ENCODE measurements at places on chromosomes 6 and 20.
A peak's percentile ranks its signal among the peaks of the same experiment; 100 is the strongest.

GRCh38 chr6:107369493-107369892 is 89.9 kb downstream of the PDSS2 start:
- no peak for DNase-seq

DNA sequence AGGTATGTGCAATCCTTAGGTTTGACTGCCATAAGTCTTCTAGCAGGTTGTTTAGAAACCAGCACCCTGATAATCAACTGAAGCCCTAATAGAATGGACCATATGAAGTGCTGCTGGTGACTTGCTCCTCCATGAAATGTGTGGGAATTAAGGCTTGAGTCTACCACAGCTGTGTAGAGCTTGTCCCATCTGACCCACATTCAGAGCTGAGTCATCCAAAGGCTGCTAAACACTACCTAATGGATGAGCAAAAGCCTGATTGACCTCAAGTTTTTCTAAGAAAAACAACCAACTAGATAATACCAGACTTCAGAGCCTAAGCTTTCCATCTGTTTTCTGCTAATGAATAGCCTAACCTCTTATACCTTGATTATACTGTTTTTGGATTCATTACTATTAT is 120.3 kb upstream of the MOCS1 start:
- no peak for DNase-seq

- no peak for DNase-seq
Observed at GRCh38 chr6:98924647-98925046, 23.1 kb downstream of the FBXL4 start.

DNA sequence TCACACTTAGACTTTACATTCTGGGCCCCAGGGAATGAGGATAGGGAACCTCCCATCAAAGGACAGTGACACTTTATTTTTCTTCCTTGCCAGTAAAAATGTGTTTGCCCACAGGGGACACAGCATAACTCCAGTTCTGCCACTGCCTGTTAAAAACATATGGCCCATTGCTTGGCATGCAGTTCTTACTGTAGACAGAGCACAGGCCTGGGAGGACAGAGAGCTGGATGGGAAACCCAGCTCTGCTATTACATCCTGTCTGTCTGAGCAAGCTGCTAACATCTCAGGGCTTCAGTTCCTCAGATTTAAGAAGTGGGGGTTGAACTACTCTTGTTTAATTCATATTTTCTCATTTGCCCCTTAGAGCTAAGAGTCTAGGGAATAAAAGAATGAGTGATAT is 120.2 kb downstream of the AKAP7 start:
- DNase-seq = no peak

DNA sequence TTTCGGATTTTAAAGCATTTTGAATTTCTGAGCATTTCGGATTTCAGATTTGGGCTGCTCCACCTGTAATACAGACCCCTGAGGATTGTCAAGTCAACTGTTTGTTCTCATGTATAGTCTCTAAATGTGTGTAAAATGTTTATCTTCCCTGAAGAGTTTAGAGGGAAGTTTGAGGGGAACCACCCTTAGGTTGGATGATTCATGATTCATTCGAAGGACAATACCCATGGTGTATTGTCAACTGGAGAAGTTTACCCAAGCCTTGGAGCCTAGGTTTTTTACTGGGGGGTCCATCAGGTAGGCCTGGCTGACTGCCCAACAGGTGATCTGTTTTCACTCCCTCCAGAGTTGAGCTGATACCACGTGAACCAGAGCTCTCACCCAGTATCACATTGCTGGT is 18.9 kb downstream of the GSTA4 start:
- DNase-seq = no peak

- no peak for DNase-seq
Observed at GRCh38 chr6:148074291-148074690, 268.3 kb upstream of the SASH1 start.

DNA sequence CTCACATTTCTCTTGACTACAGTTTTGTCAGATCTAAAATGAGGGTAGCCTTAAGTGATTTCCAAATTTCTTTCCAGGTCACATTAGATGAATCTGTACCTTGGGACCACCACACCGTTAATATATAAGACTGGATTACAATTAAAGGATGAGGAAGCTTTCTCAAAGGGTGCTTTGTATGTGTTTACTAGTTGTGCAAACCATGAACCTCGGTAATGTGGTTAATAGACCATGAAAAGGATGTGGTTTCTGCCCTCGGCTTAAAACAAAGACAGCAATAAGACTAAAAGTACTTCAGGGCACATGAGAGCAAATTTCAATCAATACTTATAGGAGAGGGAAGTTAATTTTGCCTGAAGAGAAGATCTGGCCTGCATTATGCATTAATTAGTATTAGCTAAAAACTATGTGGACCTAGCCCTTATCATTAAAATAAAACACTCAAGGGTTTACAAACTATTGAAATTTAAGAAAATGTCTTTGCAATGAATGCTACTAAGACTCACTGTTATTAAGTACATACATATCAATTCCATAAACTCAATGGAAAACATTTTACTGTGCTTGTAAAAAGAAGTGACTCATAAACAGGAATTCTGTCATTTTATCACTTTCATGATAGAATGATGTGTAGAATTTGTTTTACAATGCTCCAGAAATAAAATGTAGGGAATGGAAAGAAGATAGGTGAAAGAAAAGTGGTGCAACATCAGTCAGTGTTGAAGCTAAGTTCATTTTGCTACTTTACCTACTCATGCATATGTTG is 936 bp upstream of the TMX4 start:
- no peak for DNase-seq

- DNase-seq = peak; percentile 30
Observed at GRCh38 chr6:106739387-106739786, 110.0 kb downstream of the QRSL1 start.

DNA sequence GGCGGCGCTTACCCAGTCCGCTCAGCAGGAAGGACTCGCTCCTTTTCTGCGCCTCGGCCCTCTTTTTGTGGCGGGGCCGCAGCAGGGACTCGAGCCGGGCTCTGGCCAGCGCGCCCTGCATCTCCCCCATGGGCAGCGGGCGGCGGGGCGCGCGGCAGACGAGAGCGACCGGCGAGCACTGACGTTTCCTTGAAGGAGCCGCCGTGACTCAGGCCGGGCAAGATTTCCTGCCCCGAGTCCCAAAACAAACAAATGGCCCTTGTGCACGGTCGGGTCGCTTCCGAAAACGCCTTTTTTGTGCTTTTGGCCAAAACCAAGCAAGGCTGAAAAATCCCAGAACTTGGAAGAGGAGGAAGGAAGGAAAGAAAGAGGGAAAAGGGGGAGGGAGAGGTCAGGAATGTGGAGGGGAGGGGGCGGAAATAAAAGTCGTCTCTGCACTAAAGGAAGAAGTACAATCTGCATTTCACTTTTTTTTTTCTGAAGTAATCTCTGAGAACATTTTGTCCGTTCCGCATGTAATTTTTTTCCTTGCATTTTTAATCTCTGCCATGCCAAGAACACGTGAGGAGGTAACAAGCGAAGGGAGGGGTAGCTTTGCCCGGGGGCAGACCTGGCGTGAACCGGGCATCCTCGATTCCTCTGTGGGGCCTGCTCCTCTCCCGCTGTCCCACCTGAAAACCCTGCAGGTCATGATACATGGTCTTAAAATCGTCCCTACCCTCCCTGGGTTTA is 123.3 kb upstream of the SLC2A12 start:
- peak; percentile 40 for DNase-seq

DNA sequence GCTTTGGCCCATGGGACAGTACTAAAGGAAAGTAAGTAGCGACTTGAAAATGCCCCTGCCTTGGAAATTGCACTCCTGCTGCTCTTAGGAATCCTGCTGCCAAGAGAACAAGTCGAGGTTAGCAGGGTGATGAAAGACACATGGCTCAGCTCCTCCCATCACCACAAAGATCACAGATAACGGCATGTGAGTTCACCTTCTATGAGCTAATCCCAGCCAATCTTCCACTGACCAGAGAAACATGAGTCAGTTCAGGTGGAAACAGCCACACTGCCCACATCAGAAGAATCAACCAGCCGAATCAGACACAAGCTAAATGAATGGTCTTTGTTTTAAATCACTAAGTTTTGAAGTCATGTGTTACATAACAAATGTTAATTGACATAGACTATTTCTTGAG is 106.3 kb downstream of the PRKN start:
- DNase-seq = no peak

DNA sequence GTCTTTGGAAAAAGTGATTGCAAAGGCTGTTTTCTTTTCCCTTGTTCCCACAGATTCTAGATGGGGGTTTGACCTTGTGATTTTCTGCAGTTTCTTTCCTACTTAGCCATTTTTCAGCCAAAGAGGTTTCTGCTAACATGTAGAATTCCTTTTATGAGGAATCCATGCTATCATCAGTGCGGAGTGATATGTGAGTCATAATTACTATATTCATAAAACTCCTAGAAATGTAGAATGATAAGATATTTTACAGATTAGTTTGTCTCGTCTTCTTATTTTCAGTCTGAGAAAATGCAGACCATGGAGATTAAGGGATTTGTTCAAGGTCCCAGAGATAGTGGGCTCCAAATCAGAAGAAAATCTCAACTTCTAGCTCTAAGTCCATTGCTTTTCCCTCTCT is 98.6 kb downstream of the KCNQ5 start:
- DNase-seq = no peak

GRCh38 chr6:41085182-41085581 is 12.4 kb downstream of the NFYA start:
- no peak for DNase-seq

GRCh38 chr6:21953831-21954801 is 342.7 kb downstream of the PRL start:
- no peak for DNase-seq

All from head of caudate nucleus (tissue), 42 donors.